ENCODE measurements at places on chromosomes 7 and 10.

GRCh38 chr10:105855791-105856190 is 1214.7 kb downstream of the SORCS3 start:
- no peak for DNase-seq

GRCh38 chr7:35646289-35647023 is 48.5 kb downstream of the HERPUD2 start:
- no peak for DNase-seq

- peak; percentile 62 for DNase-seq
These were observed 72.1 kb upstream of the LYZL2 start for GRCh38 chr10:30701451-30702173.

- DNase-seq, result no peak
These were observed 559.4 kb downstream of the SUGCT start for GRCh38 chr7:40694026-40694809.

DNA sequence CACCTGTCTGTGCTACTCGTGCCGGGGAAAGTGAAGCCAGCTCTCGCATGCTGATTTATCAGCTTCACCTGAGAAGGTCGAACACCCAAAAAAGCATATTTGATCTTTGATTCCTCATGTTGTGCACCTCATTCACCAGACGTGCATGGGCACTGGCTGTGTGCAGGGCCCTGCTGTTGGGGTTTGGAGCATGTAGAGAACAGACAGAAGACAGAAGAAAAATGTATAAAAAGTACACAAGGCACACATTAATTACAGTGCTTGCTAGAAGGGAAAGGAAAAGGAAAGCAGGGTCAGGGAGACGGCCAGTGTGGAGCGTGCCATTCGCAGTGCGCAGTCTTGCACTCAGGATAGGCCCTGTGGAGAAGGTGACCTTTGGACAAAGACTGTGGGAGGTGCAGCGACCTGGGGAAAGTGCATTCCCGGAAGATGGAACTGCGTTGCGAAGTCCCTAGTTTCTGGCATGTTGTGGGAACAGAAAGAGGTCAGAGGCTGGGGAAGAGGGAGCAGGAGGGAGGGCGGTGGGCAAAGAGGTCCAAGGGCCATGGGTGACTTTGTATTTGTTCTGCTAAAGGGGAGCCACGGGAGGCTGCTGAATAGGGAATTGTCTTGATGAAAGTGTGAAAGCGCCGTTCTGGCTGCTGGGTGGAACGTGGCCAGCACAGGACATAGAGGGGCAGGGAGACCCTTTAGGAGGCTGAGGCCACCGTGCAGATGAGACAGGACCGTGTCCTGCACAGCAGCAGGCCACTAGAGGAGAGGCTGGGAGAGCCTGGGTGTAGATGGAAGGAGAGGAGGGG is 232.8 kb downstream of the GLRX3 start:
- no peak for DNase-seq

GRCh38 chr7:37669818-37670217 is 13.7 kb upstream of the GPR141 start:
- no peak for DNase-seq

GRCh38 chr10:69738071-69738470 is 63.6 kb upstream of the COL13A1 start:
- DNase-seq, result no peak

DNA sequence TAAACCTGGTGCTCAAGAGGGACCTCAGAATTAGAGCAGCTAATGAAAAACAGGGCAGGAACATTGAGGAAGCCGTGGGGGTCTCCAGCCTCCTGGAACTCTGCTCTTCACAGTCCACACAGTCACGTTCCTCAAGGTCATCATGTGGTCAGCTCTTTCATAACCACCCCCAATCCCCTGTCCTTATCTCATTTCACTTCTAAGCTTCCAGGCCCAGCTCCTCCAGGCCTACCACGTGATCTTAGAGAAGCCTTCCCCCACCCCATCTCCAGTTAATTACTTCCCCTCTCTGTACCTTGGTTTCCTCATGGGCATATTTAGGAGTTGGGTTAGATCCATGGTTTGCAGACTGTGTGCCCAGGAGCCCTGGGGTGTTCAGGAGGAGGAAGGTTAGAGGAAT is 106.4 kb upstream of the TCF7L2 start:
- DNase-seq, result no peak

DNA sequence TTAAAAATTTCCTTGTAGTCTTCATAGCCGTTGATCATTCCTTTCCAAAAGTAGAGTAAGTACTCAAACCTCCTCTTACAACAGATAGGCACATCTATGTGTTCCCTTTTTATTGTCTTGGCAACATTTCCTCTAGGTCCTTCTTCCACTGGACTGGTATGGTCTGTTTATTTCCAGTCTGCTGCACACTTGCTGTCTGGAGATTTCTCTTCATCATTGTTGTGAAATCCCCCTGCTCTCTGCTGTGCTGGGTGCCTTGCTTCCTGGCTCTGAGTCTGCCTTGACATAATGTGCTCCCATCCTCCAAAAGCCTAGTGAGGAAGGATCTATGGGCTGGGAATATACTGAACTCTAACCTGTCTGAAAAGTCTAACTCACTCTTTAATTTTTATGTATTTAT is 545.3 kb upstream of the VSTM2A start:
- DNase-seq, result no peak

DNA sequence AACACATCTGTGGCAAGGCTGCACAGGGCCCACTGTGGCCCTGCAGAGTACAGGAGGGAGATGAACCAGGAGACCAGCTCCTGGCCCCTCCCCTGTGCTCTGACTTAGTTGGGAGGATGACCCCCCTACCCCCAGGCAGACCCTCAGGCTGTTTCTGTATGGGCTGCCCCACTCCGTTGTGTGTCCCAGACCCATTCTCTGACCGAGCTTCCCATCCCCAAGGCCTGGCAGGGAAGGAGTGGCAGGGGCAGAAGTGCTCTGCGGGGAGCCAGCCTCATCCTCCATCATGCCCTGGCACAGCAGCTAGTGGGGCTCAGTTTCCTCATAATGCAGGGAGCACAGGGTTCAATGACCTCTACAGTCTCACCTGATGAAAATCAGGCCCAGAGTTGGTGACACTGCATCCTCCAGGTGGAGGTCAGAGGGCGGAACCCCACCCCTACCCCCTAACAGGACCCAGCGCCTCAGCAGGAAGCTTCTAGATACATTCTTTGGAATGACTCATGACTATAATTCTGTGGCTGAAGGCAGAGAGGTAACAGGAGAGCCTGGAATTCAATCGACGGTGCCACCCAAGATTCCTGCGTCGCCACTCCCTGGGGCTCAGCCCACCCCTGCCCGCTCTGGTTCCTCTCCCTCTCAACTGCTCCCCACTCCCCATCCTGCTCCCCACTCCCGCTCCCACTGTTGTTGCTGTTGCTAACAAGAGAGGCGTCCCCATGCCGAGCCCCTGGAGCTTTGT is 18.2 kb downstream of the PODXL start:
- no peak for DNase-seq

DNA sequence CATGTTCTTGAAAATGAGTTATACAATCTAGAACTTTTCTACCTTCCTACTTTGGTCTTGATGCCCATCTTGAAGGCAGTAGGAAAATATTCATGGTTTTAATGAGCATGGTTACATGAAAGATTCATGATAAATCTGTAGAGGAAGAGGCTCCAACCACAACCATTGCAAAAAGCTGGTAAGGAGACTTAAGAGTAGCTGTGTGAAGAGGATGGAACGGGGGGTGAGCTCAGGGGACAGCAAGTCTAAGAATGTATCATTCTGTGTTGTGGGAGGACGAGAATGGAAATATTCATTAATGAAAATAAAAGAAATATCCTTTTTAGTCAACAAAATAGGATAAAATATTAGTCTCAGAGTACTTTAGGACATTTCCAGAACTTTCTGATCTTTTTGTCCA is 81.1 kb downstream of the BMPER start:
- no peak for DNase-seq

DNA sequence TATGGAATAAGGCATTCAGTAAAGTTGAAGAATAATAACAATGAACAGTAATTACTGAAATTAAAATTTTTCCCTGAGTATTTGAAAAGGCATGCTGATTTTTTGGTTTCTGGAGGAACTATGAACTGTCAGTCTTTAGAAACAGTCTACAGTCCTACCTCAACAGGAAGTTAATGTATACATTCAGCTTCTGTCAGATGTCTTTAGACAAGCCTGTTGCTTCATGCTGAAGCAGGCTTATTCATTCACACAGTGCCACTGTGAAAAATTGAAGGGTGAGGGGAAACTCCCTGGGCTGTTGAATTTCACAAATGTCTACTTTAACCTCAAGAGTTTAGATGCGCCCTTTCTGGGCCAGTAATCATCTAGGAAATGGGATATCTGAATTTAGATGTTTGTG is 3.5 kb downstream of the NRF1 start:
- DNase-seq, result no peak
